ENCODE measurements at places on chromosomes 4 and X. TPM values are rescaled to one million over a fixed set of nuclear protein-coding genes. Genes with fewer than 3 reads are reported as not detected.

DNA sequence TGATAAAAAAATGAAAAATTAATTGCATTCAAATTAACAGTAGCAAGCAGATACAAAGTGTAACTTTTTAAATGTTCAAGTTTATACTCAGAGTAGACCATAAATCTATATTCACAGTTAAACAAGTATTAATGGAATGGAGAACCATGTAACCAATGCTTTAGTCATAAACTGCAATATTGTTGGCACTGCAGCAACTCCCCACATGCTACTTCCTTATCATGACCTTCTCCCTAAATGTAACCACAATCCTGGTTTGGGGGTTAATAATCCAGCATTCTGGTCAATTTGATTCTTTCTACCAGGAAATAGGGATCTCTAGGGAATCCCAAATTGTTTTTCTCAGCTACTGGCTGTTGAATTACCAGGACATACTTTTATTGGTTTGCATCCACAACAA, 223.9 kb upstream of the DCAF8L1 start:
- DNase-seq: no peak

DNA sequence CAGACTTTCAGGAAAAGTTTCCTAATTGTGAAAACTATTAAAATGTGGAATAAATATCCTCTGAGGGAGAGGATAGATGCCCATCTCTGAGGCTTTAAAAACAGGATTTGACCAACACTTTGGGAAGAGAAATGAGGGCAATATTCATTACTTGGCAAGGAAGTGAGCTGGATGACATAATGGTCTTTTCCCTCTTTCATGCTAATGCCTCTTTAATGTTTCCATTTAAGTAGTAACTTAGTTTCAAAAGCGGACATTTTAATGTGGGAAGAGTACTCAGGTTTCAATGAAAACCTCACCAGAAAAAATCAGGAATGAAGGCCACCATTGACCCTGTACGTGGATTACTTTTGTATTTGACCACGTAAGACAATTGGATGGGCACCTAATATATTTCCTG, 503.3 kb downstream of the ANKRD50 start:
- no peak for DNase-seq

- DNase-seq: no peak
These were observed 236.3 kb upstream of the GYPA start for GRCh38 chr4:144376866-144377265.

DNA sequence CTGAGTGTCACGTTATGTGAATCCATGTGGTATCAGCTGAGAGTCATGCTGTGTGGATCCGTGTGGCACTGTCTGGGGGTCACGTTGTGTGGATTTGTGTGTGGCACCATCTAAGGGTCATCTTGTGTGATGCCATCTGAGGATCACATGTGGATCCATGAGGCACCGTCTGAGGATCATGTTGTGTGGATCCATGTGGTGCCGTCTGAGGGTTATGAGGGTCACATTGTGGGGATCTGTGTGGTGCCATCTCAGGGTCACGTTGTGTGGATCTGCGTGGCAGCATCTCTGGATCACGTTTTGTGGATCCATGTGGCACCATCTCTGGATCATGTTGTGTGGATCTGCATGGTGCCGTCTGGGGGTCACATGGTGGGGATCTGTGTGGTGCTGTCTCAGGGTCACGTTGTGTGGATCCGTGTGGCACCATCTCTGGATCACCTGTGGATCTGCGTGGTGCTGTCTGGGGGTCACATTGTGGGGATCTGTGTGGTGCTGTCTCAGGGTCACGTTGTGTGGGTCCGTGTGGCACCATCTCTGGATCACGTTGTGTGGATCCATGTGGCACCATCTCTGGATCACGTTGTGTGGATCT, 6.9 kb downstream of the PDE6B start:
- DNase-seq: no peak

DNA sequence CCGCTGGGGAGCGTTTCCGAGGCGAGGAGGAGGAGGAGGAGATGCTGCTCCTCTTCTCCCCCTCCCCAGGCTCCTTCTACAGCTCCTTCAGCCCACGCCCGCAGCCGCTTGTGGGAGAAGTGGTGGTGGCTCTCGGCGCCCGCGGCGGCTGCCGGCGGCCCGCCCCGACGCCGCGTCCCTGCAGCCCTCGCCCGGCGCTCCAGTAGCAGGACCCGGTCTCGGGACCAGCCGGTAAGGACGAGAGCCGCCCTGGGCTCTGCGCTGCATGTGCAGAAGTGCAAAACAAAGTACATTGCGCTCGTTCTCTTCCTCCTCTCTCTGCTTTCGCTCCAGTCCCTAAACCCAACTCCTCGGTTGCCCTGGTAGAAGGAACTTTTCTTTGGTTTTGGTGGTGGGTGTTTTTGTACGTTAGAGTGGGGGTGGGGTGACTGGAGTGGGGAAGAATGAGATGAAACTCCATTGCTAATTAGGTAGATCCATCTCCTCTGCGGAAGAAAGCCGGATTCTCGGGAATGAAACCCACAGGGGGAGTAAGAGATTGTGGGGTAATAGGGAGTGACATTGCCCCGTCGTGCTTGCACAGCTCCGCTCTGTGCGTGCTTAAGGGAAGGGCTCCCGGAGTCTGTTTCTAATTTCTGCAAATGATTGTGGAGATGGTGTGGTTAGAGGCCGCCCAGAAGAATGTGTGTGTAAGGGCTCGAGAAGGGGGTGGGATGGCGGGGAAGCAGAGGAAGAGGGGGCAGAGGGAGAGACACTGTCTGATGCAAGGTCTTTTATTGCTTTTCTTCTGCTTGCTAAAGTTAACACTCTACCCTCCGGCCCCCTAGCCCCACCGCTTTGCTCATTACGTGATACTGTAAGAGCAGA, 677 bp downstream of the PTPN13 start:
- no peak for DNase-seq

DNA sequence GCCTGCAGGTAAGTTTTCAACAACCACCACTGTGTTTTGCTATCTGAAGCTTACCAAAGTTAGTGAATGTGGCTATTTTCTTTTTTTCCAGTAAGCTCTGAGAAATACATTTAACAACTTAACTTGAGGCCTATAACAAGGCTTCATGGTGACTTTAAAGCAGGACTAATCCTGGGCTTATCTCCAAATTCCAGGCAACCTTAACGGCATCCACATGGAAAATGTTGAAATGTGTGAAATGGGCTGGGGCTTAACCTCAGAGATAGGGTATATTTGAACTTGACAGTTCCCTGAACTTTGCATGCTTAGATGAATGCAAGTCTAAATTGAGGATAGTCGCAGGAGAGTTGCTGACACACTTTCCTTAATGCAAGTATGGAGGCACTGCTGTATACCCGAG, 539.2 kb downstream of the GALNTL6 start:
- no peak for DNase-seq

- DNase-seq: no peak
These were observed 34.0 kb upstream of the SORBS2 start for GRCh38 chr4:185845966-185846365.

DNA sequence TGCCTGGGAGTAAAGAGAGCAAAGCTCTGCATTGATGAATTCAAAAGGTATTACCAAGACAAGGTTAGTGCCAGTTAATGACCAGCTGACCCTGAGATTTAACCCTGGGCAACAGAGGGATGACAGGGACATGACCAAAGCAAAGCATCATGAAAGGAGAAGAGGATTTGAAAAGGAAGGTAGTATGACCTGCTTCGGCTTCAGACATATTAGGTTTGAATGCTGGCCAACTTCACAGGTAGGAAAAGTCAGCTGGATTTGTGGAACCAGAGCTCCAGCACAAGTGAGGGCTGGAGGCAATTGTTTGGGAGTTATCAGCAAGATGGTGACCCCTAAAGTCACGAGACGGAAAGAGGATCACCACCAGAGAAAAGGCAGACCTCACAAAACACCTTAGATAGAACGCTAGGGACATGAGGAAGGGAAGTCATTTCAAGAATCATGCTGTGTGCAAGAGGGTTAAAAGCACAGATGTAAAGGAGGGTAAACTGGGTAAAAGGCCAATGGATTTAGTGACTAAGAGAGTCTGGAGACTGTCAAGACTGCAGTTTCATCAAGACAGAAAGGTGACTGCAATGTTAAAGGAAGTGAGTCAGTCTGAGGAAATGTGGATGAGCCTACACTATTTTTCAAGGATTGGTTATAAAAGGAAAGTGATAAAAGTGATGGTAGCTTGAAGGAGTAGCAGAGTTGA, 45.6 kb downstream of the SH3RF1 start:
- peak; percentile 95 for DNase-seq

DNA sequence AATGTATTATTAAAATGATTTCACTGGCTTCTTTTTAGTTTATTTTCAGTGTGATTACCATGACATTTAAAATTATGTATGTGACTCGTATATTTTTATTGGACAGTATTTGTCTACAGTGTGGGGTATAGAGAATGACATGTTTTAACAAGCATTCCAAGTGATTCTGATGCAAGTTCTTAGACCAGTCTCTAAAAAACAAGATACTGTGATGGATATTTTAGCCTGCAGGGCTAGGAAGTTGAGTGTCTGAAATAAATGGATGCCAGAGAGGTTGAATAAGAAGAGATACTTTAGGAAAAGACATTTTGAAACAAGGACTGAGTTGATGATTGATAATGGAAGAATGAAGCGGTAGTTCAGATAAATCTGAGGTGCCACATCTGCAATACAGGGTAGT, 3.5 kb upstream of the MAD2L1 start:
- no peak for DNase-seq

- no peak for DNase-seq
These were observed 1143.8 kb downstream of the PCDH19 start for GRCh38 chrX:99266255-99266654.

DNA sequence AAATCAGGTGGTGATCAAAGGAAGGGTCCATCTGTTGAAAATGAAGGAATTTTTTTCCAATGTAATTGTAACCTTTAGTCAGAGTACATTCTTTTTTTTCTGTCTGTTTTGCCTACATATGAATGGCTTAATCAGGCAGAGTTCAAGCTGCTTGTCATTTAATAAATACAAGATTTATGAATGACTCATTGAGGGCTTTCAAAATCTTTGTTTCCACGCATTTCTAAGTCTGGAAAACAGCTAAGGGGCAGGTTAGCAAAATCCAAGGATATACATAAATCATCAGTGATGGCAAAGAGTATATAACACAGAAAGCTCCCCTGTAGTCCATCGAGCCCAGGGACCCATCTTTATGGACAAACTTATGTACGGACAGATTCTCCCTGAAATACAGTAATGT, 1.8 kb downstream of the CA5B start:
- DNase-seq: no peak

- DNase-seq: no peak
These were observed 2.4 kb downstream of the TMEM131L start for GRCh38 chr4:153468587-153468986.

DNA sequence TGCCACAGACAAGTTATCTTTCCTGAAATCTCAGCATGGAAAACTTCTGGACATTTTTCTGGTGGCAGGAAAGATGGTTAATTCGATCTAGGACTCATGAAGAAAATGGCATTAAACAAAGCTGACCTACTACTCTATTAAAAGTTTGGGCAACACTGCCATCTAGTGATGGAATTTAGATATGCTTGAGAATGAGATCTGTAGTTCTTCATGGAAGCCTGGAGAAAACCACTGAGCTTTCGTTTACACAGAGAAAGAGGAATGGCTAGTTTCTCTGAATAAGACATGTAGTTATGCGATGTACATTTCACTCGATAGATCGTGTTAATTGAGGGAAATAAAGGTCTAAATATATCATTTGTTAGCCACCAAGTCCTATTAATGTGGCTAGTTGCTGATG, 51.7 kb upstream of the CHRDL1 start:
- DNase-seq: peak; percentile 28

- DNase-seq: peak; percentile 25
These were observed at the start of gene FAM13A for GRCh38 chr4:89056953-89057398. Gene FAM13A (minus strand): TSS chr4:89057185. CDS start chr4:89056964, 221 bp downstream.

DNA sequence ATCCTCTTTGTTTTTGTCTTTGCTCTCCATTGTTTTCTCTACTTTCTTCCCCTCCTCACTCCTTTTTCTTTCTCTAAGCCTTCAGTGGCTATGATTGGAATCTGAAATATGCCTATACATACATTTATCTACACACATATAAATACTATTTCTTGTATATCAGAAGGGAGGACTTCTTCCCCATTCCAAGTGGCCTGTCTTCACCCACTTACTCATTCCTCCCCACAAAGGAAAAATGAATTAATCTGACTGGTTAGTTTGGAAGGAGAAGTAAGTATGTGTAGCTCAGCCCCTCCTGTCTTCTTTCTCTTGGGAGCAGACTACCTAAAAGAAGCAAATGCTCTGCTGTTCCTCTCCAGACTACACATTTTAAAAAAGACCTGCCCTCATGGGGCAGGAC, 17.7 kb downstream of the GUCY2F start:
- DNase-seq: no peak

- no peak for DNase-seq
These were observed 20.9 kb upstream of the S100G start for GRCh38 chrX:16628946-16629595.

DNA sequence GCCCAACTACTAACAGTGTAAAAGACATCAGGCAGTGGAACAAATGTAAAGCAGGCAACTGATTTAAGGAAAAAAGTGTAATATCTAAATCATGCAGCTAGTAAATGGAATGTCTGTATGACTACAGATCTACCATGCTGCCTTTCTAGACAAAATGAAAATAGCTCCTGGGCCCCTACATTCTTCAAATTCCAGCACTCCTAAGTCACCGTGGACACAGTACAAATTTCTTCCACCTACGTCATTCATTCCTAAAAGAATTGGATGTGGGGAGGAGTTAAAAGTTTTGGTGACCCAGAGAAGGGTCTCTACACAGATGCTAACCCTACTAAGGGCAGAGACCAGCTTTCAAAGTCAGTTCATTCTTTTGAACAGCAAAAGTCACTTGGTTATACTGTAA, 137.2 kb upstream of the ARHGEF9 start:
- DNase-seq: no peak

- DNase-seq: no peak
These were observed 22.9 kb downstream of the ATP5ME start for GRCh38 chr4:650951-651883.

DNA sequence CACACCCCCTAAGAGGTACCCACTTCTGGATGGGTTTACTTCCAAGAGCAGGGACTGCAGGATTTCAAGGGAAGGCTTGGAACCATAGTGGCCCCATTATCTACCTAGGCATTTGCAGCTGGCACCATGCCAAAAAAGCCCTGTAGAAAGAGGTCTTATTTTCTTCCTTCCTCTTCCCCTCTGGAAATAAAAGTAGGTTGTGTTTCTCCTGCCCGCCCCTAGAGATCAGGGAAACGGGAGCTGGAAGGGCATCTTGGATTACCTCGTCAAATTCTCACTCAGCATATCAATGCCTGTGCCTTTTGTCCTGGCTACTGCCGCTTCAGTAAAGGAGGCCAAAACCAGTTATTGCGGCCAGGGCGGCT, 1.6 kb downstream of the SCD5 start:
- DNase-seq: no peak

- DNase-seq: no peak
These were observed 11.2 kb upstream of the AMOT start for GRCh38 chrX:112851806-112852205.

GRCh38 chr4:62135565-62136156, 935.5 kb downstream of the ADGRL3 start:
- no peak for DNase-seq

TCEANC gene
- total RNA-seq: 0.92 TPM

MTCP1 gene
- 49.5 TPM for total RNA-seq

RAB33A gene
- 2.2 TPM for total RNA-seq

USP26 gene
- not detected for total RNA-seq

TCEAL2 gene
- not detected for total RNA-seq

NEIL3 gene
- 8.9 TPM for total RNA-seq

IQCM gene
- not detected for total RNA-seq

NSUN7 gene
- total RNA-seq: 1.1 TPM

HDX gene
- total RNA-seq: 5.3 TPM

OGT gene
- 174 TPM for total RNA-seq

IGSF1 gene
- total RNA-seq: 0.08 TPM

PITX2 gene
- total RNA-seq: 0.44 TPM

RAB41 gene
- total RNA-seq: not detected

FAM9B gene
- not detected for total RNA-seq

Data from Panc1 (cell line).